C1 segment of cervical spinal cord (tissue), 14 donors: ENCODE measurements at places on chromosomes 3 and 15.

DNA sequence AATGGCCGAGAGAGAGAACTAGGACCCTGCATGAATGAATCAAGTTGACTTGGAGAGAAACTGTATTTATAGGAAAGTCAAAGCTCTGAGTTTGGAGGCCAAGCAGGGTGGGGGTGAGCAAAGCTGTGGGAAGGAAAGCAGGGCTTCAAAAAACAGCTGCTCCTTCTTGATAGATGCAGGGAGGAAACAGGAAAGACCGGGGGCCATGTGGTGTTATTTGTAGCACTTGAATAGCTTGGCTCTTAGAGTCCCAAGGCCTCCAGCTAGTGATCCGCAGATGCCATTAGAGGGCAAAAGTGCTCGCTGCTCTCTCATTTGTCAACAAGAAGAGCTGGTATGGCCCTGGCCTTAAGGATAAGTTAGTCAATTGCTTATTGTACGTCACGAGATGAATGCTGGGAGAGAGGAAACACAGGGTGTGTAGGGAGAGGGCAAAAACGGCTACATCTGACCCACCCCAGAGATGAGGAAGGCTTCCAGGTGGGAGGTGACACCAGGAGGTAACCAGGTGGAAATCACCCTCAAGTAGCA lies at the start of gene ALG1L2:
ALG1L2 (plus strand) TSS at position 481 of the 531 bp plus-strand sequence. CDS start 186 bp downstream, outside the sequence.
- no peak for DNase-seq

- DNase-seq, result peak; percentile 68
Measured at GRCh38 chr3:12966847-12967605, 106.2 kb downstream of the IQSEC1 start.

- no peak for DNase-seq
Measured at GRCh38 chr3:111812701-111813100, 46.4 kb upstream of the PHLDB2 start.

- no peak for DNase-seq
Measured at GRCh38 chr3:94734206-94734605, 671.3 kb downstream of the NSUN3 start.

DNA sequence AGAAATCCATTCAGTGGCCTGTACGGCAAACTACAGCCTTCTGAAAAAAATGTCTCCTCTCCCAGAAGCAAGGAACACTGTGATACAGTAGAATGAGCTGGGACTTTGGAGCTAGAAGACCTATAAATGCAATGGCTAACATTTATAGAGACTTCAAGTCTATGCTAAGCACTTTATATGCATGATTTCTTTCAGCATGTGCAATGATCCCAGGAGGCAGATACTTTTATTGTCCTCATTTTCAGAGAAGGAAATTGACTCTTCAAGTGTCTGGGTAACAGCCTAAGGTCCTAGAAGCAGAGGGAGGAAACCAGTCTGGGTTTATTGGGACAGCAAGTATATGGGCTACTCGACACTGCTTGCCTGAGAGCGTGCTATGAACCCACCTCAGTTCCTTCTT lies 140.9 kb downstream of the ALDH1A2 start:
- no peak for DNase-seq

DNA sequence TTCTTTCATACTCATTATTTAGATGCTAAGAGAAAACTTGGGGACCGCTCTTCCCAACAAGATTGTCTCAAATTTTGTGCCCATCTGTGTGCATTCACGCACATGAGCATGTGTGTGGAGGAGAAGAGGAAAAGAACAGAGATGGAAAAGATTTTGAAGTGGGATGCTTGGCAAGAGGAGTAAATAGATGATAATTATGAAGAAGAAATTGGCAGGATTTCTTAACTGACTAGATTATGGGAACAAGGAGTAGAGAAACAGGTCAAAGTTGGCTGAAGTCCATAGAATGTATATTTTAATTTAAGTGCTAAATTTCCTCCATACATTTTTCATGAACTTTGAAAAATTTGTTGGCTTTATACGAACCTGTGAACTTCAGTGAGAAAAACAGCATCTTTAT lies 100.1 kb downstream of the ZNF609 start:
- DNase-seq, result no peak

- no peak for DNase-seq
Measured at GRCh38 chr15:44788748-44789147, 52.4 kb downstream of the TRIM69 start.

GRCh38 chr15:90421527-90421926 lies 33.5 kb downstream of the IQGAP1 start:
- no peak for DNase-seq

DNA sequence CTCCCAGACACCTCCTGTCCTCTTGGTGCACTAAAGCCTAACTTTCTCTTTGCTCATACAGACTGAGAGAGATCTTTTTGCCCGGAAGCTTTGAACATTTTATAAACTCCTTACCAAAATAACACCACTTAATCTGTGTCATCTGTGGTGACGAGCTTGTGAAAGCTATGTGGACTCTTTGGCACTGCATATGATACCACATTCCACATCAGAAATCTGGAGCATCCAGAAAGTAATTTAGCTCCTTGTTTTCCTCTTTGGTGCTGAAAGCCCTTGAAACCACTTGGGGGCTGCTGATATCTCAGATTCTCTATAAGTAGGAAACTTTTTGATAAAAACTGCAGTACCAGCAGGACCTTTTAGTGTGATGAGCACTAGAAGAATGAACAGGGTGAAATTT lies 128.3 kb downstream of the ALCAM start:
- no peak for DNase-seq

DNA sequence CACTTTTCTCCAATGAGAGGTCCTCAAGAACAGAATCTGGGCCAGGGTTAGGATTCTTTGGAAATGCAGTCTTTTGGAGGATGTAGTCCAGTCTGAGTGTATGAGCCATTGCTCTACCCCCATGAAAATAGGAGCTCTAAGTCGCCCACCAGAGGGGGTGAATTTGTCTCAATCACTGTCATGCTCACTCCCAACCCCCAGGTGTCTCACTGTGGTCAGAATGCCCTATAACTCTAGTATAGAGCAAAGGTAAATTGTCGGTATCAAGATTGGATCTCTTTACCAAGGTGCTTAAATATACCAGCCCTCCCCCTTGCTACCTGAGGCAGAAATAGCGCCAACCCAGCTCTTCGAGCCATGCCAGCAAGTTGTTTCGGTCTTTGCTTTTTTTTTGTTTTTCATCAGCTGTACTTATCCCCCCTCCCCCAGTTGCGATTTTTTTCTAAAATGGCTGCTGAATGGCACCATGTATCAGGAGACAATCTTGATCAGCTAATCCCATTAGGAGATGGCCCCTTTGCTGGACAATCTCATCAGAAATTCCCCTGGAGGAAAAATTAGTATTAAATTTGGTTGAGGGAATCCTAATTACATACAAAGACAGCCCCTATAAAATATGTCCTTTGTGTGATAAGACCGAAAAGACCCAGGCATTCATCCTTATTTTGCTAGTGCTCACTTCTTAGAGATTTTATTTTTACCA lies 130.7 kb downstream of the EBLN2 start:
- DNase-seq, result no peak

DNA sequence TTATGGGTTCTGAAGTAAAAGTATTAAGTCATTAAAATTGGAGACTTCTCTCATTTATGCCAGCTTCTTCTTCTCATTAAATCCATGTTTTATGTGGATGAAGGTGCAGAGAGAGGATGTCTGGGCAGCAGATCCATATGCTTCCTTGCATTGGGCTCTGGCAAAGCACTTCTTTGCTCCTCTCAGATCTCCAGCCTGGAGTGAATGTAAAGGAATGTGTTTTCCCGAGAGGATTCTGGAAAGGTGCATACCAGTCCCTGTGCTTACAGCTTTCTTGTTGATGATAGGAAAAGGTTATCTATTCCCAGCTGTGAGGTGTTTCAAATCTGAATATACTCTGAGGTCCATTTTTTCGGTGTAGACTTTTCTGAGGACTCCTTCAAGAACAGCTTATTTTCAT lies 79.9 kb upstream of the PEX5L start:
- no peak for DNase-seq

- no peak for DNase-seq
Measured at GRCh38 chr3:30691249-30691880, 85.0 kb downstream of the TGFBR2 start.

DNA sequence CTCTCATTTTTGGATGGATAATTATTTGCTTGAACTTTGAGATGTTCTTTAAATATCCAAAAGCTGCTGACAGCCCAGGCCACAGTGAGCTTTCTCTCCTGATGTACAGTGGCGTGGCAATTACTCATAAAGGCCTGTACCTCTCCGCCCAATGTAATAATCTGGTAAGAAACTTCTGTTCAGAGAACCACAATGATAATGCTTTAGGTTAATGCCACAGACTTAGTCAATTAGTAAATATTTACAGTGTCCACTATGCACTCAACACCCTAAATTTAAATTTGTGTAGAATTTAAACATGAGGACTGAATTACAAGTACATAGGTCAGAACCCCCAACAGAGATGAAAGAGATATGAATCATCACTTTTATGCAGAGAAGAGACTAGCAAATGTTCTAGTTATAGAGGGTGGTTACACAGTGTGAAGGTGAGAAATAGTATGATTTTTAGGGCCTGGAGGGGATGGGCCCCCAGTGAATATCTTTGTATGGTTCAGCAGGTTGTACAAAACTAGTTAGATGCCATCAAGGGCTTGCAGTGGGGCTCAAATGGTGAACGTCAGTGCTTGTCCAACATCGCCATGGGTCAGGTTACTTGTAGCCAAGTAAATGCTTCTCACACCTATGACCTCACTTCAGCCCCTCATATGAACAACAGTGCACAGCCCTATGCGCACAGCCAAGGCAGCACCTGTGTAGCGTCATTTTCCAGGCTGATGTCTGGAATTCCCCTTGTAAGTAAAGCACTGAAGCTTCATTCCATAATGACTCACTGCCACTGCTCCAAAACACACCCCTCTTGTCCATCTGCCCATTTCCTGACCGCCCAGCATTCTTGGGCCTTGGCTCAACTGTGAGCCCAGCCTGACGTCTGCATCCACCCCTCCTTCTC lies 13.3 kb downstream of the ABHD2 start:
- DNase-seq, result no peak

DNA sequence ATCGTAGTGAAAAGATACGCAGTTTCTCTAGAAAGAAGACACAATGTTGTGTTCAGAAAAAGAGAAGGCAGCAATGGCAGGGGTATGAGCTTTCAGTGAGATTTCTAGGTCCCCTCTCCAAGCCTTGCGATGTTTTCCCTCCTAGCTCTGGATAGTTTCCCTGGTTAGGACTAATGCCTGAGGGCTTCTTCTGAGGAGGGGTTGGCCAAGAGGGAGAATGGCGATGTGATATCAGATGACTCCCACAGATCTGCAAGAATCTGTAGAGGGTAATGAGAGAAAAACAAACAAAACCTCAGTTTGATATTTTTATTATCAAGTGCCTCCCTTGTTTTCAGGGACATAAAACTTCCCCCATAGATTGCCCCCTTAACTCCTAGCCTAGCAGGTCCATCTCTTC lies 4.1 kb upstream of the CLDN1 start:
- no peak for DNase-seq

- no peak for DNase-seq
Measured at GRCh38 chr3:127263586-127264231, 24.1 kb downstream of the PRR20G start.

DNA sequence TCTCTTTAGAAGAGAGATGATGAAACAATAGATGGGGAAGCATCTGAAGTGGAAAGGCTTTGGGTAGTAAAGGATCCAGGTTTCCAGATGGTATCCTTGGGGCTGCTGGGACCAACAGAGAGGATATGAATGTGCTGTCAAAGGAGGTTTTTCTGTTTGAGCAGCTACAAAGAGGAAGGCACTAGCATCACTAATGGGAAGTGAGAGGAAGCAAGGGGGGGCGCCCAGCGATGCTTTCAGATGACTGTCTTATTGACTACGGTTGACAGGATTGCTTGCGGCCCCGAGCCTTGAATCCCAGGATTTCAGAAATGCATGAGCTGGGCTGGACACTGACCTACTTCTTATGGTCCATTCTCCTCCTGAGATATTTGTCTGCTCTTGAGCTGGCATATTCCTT lies 103.8 kb upstream of the GALNT15 start:
- DNase-seq, result no peak

DNA sequence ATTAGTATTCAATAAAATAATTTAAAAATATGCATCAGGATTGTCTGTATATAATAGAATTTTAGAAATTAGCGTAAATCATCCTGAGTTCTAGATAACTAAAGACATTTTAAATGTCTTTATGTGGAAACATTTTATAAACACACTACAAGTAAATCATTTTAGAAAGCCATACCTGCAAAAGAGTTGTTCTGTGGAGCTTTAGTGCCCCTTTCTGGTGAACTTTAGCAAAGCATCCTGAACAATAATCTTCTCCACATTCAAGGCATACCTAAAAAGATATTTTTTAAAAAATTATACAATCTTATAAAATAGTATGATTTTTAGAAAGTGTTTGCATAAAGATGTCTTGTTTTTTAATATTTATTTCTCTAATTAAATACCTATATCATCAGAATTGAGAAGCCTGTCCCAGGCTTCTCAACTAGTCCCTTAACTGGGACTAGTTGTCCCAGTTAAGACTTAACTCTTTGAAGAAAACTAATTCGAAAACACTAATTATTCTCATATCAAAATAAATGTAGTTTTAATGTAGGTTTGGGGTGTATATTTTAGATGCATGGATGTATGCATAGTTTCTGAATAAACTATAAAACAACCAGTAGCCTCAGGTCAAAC lies 29.7 kb downstream of the ZBBX start:
- DNase-seq, result no peak

DNA sequence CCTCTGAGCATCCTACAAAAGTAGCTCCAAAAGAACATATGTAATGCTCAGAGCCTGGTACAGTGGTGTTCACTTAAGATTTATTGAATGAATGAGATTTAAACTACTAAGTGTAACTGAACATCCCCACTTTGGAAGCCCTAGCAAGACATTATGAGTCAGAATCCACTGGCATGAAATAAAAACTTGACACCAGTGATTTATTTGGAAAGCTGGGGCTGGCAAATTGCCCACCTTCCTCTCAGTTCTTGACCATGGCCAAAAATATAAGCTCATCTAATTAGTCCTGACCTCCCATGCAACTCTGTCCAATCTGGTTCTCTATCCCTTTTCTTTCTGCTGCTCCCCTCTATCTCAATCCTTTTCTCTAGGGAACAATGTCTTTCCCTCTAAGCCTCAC lies 418.0 kb downstream of the PLCL2 start:
- DNase-seq, result no peak

GRCh38 chr3:117628823-117629291 lies 919.3 kb downstream of the TUSC7 start:
- no peak for DNase-seq
